Stimulated activated CD8-positive, alpha-beta memory T cell treated with anti-CD3 and anti-CD28 coated beads, Interleukin-7, amount 100 ng/mL, for 24 hours (primary cell): ENCODE measurements at places on chromosomes 2 and 18.

DNA sequence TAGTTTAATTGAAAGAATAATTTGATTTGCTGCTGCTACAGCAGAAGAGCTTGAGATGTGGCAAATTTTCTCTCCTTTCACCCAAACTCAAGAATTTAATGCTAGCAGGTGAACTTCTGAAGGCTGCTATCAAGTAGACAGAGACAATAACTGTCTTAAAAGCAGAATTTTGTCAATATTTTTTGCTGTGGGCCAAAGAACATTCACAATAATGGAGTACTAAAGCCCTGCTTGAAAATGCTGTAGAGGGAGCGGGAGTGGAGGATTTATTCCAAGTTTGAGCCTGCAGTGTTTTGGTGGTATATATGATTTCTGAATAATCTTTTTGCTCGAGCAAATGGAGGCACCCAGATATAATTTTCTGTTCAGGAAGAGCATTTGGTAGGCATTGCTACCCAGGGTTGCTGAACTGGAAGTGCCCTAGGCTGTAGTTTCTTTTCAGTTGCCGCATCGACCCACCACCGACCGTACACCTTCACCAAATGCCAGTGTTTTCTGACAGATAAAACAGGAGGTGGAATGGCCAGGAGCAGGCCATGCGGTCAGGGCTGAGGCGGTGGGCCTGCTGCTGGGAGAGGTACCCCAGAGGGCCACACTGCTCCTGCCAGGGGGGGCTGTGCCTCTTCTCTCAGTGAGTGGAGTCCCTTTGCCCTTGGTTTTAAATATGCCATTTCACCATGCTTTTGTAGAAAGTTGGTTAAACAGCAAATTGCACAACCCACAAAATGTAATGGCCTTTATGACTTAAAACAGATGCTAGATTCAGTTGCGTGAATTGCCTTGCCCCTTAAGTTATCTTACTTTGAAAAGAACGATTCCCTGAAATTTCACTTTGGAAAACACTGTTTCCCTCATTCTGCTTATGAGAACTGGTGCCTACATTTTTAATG is 36.4 kb downstream of the TSHZ1 start:
- no peak for DNase-seq

- DNase-seq, result no peak
These were observed 927.8 kb downstream of the SUCLG1 start for GRCh38 chr2:83531206-83531826.

GRCh38 chr2:24434541-24434940 is 56.5 kb upstream of the NCOA1 start:
- DNase-seq, result no peak

DNA sequence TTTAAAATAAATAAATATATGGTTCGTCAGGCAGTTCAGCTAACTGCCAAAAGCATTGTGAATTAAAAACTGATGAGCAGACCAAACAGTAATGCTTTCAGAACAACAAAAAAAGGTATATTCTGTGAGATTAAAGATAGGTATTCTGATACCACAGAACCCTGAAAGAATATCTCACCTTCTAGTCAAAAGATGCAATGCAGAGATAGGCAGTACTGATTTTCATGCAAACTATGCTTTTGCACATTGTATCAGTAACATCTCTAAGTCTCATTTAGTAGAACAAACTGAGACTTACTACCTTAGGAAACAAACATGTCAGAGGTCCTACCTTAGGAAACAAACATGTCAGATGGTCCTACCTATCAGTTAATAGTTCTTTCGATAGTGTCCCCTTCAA is 32.4 kb downstream of the CUL3 start:
- no peak for DNase-seq

DNA sequence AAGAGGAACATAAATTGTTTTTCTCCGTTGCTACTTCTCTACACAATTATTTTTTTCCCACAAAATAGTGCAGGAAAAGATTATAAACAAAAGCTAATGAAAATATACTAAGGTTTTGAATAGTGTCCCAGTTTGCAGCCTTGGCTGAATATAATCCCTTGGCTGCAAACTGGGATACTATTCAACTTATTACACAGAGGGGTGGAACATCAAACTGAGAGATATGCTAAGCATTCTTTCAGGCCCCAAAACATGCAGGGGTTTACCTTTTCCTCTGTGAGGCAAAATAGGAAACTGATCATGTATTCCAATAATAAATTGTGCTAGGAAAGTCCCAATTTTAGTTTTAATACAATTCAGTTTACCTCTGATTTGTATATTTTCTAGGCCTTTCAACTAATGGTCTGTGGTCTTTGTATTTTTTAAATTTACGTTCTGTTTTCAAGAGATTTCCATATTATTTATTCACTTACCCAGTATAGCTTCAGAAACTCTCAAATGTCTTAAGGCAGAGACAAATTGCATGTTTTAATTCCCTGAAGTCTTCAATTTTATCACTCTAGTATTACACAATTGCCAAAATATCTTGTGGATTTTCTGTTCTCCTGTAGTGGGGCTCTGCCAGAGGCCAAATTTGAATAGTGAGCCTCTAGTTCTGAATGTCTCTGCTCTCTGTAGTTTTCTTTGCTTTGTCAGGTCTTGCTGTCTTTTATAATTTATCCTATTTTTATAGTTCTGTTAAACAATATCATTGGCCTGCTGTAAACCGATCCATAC is 63.9 kb downstream of the PPP1R1C start:
- no peak for DNase-seq

GRCh38 chr2:14967729-14968128 is 335.2 kb downstream of the LRATD1 start:
- DNase-seq, result no peak

GRCh38 chr2:240430595-240430994 is 4.9 kb upstream of the GPC1 start:
- no peak for DNase-seq

DNA sequence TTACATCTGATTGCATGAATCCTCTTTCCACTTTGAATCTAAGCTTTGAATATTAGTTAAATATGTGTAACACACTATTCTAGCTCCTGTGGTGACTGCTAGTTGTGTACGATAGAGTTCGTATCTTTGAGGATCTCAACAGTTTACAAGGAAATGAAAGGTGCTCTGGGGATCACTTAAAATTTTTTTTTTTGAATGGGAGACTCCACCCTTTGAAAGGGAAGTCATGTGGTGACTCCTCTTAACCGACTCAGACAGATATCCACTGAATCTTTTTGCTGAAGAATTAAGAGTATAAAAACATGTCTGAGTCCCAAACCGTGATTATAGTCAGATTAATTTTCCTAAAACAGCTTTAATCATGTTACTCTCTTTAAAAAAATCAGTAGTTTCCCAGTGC is 4.0 kb downstream of the CLIP4 start:
- DNase-seq, result no peak

DNA sequence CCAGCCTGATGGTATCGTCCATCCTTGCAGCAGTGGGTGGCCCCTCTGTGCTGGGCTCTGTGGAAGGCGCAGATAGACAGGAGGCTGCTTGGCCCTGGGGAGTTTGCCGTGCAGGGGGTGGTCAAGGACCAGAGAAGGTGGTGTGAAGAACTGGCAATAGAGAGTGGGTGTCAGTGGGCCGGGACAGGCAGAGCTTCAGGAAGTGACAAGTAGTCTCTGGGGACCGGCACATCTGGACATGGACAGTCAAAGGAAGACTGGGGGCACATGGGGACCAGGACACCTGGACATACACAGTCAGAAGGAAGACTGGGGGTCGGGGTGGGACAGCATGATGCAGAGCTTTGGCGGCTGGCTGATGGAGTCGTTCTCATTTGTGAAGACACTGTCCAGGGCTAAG is 335.9 kb downstream of the AGAP1 start:
- no peak for DNase-seq

DNA sequence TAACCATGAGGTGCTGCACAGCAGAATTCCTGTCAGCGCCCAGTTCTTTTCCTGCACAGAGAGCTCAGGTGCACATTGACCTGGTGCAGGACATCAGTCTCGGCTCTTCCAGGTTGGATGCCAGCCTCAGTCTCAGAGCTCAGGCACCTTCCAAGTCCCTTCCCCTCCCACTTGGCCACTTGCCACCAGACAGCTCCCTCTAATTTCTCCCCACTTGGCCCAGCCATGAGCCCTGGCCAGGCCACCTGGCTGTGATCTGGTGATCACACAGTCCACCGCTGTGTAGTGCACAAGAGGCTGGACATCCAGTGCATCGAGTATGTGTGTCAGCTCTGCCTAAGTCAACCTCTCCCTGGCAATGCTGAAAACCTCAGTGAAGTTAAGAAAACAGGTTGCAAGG is 336.6 kb upstream of the MYT1L start:
- DNase-seq, result no peak

GRCh38 chr2:37919631-37920032 is 5.5 kb upstream of the RMDN2 start:
- DNase-seq, result no peak

- no peak for DNase-seq
These were observed 84.8 kb upstream of the RAB6C start for GRCh38 chr2:129894616-129895015.

DNA sequence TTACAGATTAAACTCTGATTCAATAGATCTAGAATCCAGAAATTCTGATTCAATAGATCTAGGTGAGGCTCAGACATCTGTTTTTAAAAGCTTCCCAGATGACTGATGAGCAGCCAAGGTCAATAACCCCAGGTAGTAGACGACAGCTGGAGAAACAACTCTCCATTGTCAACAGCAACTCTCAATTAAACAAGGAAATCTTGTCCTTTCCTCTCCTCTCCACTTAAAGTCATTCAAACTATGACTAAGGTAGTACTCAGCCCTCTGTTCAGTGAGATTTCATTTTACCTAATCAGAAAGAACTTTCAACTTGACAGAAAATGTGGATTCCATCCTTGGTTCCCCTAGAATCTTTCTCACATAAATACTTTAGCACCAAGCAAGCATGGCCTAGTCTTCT is 94.6 kb upstream of the SCG2 start:
- no peak for DNase-seq

- DNase-seq, result no peak
These were observed 162.8 kb downstream of the VAPA start for GRCh38 chr18:10076502-10077030.

DNA sequence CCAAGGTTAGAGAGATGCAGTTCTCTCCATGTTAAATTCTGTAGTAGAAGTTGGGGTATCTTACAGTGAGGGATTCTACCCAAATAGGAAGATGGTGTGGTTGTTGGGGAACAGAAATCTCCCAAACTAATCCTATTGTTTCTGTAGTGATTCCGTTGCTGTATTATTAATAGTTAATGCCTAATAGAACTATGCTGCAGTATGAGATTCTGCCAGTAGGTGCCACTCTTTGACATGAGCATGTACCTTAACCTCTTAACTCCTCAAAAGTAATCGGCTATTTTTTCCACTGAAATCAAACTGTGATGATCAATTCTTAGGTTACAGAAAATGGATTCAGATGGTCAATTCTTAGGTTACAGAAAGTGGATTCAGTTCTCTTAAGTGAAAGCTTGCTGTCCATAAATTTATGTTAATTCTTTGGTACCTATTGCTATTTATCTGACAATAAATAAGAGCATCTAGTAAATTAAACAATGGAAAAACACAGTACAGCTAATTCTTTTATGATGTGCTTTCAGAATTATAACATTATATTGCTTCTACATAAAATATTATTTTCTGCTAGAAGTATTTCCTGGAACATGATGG is 97.9 kb upstream of the DLX2 start:
- no peak for DNase-seq

GRCh38 chr2:229174794-229175496 is 96.1 kb downstream of the PID1 start:
- no peak for DNase-seq

GRCh38 chr18:45197526-45197970 is 417.7 kb upstream of the SLC14A2 start:
- DNase-seq, result no peak

GRCh38 chr2:239500574-239501550 is 100.0 kb upstream of the HDAC4 start:
- DNase-seq, result no peak

DNA sequence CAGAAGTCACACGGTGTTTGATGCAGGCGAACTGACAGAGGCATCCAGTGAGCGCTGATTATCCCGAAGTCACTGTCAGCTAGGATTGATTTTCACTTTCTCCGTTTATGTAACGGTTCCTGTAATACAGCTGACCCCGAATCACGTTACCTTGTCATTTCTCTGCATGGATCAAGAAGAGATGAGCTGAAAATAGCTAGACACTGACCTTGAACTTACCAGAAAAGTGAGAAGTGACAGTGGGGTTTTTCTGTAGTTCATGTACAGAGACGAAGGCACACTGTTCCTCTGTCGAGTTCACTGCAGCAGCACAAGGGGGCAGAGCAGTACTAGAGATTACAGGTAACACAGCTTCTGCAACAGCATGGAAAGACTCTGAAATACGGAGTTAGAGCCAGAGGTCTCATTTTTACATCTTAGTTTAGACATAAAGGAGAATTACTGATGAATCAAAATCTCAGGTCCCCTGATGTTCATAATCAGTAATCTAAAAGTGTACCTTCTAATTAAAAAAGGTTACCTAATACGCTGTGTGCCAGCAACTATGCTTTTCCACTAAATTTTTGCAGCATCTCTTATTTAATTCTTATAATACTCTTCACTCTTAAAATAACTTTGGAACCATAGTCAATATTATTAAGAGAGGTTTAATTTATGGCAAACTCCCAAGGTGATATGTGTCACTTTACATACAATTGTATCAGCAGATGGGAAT is 33.1 kb downstream of the ARHGAP15 start:
- DNase-seq, result no peak
